ENCODE measurements at places on chromosomes 12 and 14.

DNA sequence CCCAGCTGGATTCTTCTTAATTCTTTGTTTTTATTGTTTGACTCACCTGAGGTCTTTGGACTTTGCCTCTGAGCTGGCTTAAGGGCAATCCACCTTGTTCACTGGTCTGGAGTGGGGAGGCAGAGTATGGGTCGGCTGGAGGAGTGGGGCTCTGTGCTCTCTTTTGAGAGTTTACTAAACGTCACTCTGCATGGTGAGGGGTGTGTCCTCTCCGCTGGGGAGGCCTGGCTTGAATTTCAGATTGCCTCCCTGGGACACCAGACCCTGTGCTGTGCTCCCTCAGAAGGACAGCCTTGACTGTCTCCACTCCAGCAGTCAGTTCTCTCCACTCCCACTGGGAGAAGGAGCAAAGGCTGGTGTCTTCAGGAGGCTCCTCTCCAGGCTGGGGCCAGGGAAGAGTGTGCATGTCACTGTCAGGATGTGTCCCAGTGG lies 1.9 kb upstream of the MTA1 start:
- DNase-seq = no peak

GRCh38 chr14:104698688-104699425 lies 9.4 kb downstream of the INF2 start:
- DNase-seq = no peak

GRCh38 chr14:69133206-69134125 lies 19.5 kb downstream of the DCAF5 start:
- no peak for DNase-seq

DNA sequence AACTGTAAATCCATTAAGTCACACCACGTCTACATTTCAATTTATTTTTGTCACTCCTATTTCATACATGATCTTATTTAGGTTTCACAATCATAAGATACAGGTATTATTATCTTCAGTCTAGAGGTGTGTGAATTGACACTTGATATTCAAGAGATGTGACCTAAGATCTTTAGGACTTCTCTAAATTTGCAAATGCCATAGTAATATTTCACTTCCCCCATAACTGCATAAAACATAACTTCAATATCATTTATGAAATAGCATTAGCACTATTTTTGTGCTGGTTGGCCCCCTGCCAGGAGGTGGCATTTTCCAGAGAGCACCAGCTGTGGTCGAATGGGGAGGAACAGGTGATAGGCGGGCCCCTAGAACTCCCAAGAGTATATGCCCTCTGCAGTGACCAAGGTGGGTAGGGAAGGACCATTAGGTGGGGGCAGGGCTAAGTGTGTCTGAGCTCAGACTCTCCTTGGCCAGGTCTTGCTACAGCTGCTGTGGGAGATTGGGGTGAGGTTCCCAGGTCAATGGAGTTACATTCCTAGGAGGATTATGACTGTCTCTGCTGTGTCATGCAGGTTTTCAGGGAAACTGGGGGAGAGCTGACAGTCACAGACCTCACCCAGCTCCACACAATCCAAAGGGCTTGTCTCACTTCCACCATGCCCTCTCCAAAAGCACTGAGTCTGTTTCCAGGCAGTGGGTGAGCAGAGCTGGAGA lies 49.2 kb upstream of the ERGIC2 start:
- no peak for DNase-seq

- no peak for DNase-seq
These were observed 996 bp downstream of the SSPN start for GRCh38 chr12:26196421-26196716.

- no peak for DNase-seq
These were observed 25.0 kb upstream of the DHRS7 start for GRCh38 chr14:60189923-60190840.

DNA sequence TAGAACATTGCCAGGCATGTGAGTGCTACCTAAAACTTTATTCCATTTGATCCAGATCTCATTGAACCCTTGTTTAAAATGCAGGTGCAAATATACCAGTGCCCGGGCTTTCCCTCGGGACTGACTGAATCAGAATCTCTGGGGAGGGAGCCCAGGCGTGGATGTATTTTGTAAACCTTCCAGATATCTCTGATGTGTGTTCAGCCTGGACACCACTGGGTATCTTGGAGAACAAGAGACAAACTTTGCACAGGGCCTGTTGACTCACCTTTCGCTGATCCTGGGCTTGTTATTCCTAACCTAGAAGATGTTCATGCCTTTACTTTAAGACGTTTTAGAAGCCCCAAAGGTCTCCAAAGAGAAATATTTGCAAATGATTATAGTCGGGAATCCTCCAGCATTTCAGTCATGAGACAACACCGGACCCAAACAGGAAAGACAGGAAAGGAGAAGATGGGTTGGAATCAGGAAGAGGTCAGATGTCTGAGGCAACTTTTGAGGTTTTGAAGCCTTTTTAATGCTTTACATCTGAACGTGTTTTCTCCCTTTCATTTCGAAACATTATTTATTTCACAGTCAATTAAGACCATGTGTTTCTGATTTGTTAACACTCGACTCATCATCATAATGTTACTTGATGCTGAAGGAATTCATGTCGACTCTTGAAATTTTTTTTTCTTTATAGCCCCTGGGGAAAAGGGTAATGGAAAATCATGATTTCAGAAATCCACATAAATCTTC lies 118.6 kb downstream of the PLXNC1 start:
- no peak for DNase-seq

DNA sequence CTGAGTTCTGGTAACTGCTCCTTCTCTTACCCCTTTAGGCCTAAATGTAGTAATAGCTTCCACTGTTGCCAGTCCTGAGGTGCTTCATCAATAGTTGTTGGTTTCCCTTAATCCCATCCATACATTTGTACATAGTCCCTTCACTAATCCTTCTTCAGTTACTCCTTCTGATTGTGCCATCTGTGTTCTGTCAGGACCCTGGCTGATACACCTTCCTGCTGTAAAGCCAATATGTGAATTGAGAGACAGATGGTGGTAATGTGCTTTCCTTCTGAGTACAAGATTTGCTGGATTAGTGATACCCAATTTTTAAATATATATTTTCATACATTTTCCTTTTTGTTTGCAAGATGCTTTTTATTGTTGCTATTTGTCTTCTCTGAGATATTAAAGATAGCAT lies 66.4 kb downstream of the OTOGL start:
- DNase-seq = no peak

DNA sequence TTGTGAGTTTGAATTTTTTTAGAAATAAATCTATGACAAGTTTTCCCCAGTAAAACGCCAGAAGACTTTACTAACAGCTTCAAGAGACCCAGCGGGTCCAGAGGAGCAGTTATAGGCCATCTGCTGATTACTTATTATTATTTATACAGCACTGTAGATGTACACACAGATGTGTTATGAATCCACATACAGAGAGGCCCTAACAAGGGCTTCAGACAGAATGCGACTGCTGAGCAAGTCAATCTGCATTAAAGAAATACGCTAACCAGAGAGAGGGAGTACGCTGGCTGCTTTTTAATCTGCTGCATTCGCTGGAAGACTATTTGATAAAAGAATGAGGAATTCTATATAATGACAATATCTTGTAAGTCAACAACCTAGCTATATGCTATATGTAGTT lies 32.5 kb downstream of the ATF7 start:
- no peak for DNase-seq

GRCh38 chr12:86193931-86194330 lies 62.3 kb downstream of the MGAT4C start:
- DNase-seq = no peak

- no peak for DNase-seq
These were observed 16.2 kb upstream of the NOP2 start for GRCh38 chr12:6584293-6584692.

- no peak for DNase-seq
These were observed 212.2 kb downstream of the KIF26A start for GRCh38 chr14:104350463-104351185.

GRCh38 chr12:24034160-24034559 lies 84.7 kb upstream of the SOX5 start:
- no peak for DNase-seq

DNA sequence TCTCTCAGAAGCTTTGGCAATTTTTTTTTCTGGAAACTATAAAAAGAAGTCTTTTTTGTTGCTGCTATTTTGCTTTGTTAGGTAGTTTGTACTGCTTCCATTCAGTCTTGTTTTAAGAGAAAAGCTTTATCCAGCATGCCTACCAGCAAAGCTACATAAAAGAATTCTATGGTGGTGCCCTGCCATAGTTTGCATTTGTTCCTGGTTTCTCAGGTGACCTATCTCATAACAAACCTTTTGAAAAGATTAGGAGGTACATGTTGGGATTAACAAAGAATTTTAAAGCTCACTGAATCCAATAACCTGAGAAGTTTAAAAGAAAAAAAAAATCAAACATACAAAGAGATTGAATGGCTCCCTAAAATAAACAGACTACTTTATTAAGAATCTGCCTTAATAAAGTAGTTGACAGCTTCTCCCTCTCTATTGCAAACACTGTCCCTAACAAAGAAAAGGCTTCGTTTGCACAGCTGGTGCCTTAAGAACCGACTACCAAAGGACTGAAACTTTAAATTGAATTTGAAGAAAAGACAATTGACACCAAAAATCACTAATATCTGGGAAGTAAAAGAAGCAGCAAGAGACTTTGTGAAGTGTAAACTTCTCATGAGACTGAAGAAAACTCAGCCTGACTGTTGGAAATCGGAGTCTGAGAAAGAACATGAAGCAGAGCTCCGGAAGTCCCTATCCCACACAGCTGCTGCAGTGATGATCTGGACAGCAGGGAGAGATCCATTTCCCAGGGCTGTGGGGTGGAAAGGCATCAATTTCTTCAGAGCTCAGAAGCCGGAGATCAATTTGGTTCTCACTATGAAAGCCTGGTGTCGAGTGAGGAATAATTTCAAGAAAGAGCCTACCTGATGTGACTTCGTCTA lies 102.7 kb upstream of the PLEKHA5 start:
- DNase-seq = no peak

DNA sequence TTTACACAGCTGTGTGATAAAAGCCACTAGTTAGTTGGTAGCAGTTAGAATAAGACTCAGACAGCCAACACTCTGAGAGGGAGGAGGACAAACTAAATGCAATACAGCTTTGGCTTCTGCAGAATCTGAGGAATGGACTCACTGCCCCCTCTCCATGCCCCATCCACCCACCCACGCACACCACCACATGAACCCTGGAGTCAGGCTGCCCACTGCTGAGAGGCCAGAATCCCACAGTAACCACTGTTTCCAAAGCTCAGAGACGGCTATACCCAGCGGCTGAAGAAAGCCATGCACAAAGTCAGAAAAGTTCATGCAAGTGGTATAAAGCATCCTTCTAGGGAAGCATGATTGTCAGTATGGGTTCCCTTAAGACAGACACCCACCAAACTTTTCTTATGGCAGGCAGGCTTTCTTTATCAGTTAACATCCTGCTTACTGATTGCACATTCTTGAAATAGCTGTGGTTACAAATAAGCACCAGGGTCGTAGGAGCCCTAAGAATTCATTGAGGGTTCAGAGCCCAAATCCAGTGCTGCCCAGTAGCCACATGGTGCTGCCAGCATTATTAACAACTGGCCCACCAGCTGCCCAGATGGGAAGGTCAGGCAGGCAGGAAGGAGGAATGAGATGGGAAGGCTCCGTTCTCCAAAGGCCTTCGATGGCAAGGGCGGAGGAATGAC lies 61.5 kb downstream of the NT5DC3 start:
- DNase-seq = no peak

DNA sequence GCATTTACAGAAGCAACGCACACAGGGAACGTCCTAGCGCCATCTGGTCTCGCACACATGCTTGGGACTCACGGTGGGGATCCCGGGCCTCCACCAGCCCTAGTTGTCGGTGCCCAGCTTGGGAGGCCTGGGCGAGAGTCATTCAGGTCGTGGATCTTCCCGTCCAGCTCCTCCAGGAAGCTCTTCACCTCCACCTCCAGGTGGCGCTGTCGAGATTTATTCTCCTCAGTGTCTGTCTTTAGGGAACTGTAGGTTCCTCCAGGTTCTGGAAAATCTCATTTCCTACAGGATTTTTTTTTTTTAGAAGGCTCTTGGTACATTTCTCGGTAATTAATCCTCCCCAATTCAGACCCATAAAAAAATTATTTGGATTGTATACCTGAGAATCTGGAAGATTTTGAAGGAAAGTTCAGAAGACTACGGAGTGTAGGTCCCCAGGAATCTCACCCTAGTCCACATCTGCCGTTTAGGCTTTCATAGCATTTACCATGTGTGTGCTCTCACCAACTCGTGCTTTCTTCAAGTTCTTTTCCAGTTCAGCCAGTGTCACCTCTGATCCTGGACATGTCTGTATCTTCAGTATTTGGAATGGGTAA lies 910.0 kb downstream of the TMEM121 start:
- DNase-seq = peak; percentile 71

DNA sequence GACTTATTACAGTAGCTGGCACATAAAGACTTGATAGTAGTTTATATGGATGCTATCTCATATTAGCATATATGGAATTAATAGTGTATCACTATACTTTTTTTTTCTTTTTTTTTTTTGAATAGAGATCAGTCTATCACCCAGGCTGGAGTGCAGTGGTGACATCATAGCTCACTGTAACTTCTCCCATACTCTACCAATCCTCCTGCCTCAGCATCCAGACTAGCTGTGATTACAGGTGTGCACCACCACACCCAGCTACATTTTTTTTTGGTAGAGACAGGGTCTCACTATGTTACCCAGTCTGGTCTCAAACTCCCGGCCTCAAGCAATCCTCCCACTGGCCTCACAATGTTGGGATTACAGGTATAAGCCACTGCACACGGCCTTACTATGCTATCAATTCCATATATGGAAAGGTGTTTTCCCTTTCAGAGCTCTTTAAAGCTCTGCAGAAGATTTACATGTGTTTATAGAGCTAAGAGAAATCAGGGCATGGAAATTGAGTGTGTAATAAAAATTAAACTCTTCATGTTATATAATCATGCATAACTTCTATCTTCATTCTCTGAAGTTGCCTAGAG lies 1.8 kb upstream of the TBK1 start:
- DNase-seq = no peak

DNA sequence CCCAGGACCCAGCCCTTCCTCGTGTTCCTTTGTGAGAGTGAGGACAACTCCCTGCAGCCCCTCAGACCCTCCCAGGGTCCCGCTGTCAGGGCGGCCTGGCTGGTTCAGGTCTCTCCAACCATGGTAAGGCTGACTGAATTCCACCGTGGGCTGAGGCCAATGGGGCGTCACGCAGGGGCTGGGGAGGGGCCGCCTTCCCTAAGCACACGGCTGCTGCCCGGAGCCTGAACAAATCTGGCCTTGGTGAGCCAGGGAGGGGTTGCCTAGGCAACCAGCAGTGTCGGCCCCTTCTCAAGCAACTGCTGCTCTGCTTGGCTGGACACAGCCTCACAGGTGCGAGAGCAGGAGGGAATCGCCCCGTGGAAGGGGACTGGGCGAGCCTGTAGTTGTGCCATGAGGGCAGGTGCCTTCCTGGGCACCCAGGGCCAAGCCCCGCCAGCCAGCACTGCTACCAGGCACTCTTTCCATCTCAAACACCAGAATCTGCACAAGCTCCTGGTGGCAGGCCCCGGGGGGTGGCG lies 37.0 kb upstream of the GALNT9 start:
- no peak for DNase-seq

- no peak for DNase-seq
These were observed 68.5 kb upstream of the AMN1 start for GRCh38 chr12:31797230-31797872.

GRCh38 chr12:93085383-93086287 lies 156.5 kb upstream of the EEA1 start:
- no peak for DNase-seq

Data from stimulated activated CD4-positive, alpha-beta T cell treated with anti-CD3 and anti-CD28 coated beads, Interleukin-4, amount 100 ng/mL, for 48 hours (primary cell).